ENCODE measurements at places on chromosomes 6 and 20.

GRCh38 chr6:84361372-84362192 is 134.1 kb upstream of the CEP162 start:
- DNase-seq: no peak

- DNase-seq: peak; percentile 83
Observed at GRCh38 chr6:42043787-42044475, 6.4 kb upstream of the TAF8 start.

- DNase-seq: no peak
Observed at GRCh38 chr6:56348578-56348977, 101.2 kb upstream of the COL21A1 start.

DNA sequence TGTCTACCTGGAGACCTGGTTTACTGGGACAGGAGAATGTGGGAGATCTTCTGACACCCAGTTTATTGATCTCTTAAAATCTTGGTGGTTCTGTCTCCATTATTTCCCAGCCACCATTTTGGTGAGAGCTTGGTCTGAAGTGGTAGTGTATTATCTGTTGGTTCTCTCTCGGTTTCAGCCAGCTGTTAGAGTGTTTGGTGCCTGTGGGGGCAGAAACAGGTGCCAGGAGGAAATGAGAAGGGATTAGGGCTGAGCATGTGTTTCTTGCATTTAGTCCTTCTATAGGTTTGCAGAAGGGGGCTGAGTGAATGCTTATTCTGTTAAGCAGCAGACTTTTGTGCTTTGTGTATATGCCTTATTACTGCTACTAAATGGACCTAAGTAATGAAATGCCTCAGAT is 9.6 kb downstream of the JARID2 start:
- no peak for DNase-seq

DNA sequence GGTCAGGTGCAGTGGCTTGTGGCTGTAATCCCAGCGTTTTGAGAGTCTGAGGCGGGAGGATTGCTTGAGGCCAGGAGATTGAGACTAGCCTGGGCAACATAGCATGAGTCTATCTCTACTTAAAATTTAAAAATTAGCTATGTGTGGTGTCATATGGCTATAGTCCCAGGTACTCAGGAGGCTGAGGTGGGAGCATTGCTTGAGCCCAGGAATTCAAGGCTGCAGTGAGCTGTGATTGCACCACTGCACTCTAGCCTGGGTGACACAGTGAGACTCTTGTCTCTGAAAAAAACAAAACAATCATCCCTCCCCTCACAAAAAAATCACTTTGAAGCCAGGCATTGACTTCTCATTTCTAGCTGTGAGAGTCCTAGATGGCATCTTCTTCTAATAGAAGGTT is 32.1 kb downstream of the AIG1 start:
- no peak for DNase-seq

- DNase-seq: no peak
Observed at GRCh38 chr6:7153789-7154188, 46.0 kb downstream of the RREB1 start.

DNA sequence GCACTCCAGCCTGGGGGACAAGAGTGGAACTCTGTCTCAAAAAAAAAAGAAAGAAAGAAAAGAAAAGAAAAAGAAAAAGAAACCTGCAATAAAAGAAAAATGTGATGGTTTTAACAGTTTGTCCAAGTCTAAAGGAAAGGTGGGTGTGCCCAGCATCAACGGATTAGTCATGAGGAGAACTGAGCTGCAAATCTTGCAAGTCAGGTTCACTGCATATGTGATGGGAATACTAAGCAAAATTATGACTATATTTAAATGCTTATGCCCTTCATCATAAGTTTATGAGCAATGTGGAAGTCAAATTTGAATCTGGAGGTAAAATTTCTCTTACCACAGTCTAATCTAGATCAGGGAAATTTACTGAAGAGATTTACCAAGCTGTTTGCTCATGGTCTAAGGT is 13.1 kb upstream of the CDK19 start:
- no peak for DNase-seq

DNA sequence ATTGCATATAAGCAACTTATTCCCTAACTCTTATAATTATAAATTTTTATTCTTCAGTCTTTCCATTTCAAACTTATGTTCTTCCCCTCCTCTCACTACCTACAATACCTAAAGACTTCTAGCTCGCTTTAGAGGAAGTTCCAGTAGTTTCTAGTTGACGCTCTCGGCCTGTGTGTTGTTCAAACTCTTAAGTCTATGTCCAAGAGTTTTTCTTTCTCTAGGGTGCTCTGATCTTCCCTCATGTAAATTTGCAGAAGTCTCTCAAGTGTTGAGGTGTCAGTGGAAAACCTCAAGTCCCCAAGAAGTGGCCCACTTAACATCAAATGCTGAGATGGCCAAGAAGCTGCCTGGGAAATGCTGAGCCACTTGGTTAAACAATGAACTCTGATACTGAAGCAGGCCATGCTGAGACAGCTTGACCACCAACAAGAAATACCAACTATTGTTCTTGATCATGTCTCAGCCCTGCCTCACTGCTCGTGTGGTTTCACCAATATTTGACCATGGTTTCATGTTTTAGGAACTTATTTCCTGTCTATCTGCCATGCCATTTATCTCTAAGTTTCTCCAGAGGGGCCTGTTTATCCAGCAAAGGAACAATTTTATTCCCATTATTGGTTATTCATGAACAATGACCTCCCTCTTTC is 100.9 kb upstream of the TCF21 start:
- DNase-seq: no peak

- DNase-seq: no peak
Observed at GRCh38 chr20:48189181-48189580, 403.9 kb upstream of the SULF2 start.

- no peak for DNase-seq
Observed at GRCh38 chr6:56491606-56492328, 150.9 kb downstream of the DST start.

DNA sequence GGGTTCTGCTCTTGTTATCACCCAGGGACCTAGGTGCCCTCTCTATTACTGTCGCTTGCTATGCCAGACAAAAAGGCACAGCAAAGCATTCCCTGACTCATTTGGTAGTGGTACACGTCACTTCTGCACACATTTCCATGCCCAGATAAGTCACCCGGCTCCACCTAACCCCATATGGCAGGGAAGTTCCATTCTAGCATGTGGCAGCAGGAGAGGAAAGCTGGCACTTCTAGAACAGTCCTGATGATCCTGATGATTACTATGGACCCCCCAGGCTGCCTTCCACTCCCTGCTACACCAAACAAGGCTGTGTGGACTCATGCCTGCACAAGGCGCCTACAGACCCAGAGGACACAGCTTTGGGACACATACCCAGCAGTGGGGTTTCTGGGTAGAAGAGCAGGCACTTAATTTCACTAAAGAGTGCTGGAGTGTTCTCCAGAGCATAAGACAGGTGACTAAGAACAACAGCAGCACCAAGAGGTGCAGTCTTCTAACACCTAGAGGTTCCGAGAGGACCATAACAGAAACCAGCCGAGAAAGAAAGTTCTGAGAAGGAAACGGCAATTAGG is 53.5 kb upstream of the NELFCD start:
- no peak for DNase-seq

GRCh38 chr6:71491844-71492243 is 203.2 kb downstream of the OGFRL1 start:
- no peak for DNase-seq

Data from T-cell (primary cell).